Right cardiac atrium (tissue), 5 donors: ENCODE measurements at places on chromosomes 4 and X. TPM values are rescaled to one million over a fixed set of nuclear protein-coding genes. Genes with fewer than 3 reads are reported as not detected.

- no peak for DNase-seq
Measured at GRCh38 chrX:55787063-55787462, 69.5 kb downstream of the RRAGB start.

- no peak for DNase-seq
Measured at GRCh38 chrX:9282325-9282724, 182.5 kb upstream of the TBL1X start.

DNA sequence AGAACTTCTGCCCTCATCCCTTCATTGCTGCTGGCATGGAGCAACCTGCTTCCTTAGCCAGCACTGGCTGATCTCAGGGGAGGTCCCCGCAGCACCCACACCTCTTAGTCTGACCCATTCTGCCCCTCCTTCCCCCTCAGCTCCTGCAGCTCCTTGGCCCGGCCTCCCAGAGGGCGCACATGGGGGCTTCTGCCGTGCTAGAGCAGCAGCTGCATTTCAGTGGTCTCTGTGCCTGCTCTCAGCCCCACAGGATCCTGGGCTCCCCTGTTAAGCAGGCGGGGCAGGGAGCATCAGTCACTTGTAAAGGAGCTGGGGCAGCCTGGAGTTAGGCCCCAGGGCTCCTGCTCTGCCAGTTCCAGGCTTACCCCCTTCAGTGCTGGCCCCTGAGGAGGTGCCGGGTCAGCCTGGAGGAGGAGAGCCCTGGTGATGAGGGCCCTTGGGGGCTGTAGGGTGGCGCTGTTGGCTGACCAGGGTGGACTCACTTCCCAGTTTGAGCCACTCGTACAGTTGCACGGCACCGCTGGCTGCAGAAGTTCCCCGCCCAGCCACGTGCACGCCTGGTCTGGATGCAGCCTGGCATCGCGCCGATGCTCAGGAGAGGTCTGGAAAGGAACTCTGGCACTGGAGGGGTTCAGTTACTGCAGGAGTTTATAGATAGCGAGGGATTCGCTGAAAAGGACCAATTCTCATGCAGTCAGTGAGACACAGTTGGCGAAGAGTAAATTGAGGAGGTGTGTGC lies 85.1 kb upstream of the PSAPL1 start:
- DNase-seq = no peak

SLC9B2 gene
- 8.5 TPM for total RNA-seq

GRCh38 chr4:61079976-61080375 lies 120.2 kb upstream of the ADGRL3 start:
- no peak for DNase-seq

FAM47A gene
- total RNA-seq = not detected

GRCh38 chrX:71143508-71143907 lies 1.1 kb upstream of the NLGN3 start:
- peak; percentile 76 for DNase-seq

ZNF41 gene
- 13.6 TPM for total RNA-seq

DNA sequence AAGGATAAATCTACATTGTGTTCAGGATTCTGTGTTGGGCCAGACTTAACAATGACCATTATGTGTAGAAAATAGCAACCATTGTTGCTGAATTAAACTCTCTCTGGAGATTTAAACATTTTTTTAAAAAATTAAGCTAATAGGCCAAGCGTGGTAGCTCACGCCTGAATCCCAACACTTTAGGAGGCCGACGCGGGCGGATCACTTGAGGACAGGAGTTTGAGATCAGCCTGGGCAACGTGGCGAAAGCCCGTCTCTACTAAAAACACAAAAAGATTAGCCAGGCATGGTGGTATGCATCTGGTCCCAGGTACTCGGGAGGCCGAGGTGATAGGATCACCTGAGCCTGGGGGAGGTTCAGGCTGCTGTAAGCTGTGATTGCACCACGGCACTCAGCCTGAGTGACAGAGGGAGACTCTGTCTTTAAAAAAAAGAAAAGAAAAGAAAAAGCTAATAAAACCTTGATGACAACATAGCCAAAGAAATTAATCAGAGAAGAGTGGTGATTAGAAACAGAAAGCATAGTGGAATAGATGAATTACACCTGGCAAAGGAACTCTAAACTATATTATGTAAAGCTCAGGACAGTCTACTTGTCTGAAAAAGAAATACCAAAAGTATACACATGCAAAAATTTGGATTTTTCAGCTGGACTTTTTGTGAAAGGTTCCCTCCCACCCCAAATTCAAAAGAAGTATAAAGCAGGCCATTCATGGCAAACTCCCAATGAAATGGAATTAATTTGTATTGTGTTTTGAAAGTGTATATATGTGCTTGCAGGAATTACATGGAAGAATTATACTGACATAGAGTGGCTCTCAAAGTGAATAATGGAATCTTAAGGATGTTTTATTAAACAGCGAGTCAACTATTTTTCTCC lies 21.9 kb downstream of the PLS3 start:
- DNase-seq = no peak

GLRA2 gene
- total RNA-seq = not detected

DNA sequence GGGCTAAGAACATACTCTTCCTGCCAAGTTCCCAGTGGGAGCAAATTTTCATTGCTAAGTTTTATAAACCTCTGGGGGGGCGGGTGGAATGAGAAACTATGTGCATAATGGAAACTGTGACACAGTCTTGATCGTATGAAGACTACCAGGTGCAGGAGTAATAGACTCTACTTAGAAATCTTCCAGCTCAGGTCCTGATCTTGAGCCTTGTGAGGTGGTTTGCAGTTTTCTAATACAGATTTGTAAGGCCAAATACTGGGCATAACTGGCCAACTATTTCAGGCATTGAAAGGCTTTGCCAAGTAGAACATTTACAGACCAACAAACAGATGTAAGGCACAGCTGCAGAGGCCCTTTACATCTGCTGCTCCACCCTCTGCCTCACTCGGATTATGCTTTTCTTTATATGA lies 89.7 kb upstream of the CBR4 start:
- DNase-seq = no peak

- no peak for DNase-seq
Measured at GRCh38 chr4:45215976-45216542, 489.7 kb upstream of the GNPDA2 start.

DNA sequence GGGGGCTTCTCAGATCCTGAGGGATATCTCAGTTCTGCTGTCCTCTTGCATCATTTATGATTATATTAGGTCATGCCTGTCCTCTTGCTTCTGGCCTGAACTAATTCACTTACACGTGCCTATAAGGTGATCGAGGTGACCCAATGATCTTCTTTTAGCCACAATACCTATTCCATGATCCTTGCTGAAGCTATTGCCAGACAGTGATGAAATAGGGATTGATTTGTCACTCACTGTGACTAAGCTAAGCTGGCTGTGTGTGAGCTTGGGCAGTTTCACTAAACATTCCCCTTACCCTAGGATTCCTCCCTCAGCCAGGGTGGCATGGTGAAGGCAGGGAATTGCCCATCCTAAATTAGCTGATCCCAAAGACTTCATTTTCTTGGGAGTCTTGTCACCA lies 19.0 kb downstream of the HADH start:
- no peak for DNase-seq

DNA sequence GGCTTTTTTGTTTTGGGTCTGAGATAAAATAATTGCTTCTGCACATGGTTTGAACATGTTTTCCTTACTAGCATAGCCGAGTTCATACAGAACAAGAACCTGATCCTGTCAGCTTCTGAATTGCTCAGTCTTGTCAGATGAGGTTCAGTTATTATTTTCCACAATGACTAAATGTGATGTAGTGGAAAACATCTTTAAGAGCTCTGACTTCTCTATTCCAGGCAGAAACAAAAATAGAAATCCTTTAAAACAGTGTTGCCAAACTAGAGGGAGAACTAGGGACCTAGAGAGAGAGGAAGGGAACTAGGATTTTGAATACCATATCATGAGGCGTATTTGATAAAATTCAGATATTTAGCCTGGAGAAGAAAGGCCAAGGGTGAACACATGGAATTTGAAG lies 2.0 kb downstream of the ATP6AP2 start:
- DNase-seq = no peak

DNA sequence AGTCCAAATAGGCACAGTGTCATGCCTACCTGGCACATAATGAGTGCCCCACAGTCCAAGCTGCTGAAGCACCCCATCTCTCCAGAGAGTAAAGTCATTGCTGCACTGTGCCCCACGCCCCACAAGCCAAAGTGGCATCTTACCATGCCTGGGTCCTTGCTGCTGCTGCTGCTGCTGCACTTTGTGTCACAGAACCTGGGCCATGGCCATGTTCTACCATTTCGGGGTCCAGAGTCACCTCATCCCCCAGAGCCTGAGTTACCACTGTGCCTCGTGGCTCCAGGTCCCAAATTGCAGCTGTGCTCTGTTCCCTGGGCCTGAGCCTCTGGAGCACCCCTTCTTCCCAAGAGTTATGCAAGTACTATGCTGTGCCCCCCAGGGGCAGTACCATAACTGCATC lies 40.5 kb downstream of the SLC10A7 start:
- DNase-seq = no peak

- no peak for DNase-seq
Measured at GRCh38 chr4:112075906-112076305, 69.3 kb upstream of the FAM241A start.

RPL36A gene
- total RNA-seq = 102 TPM
